Activated T-cell treated with anti-CD3 and anti-CD28 coated beads, Interleukin-2, amount 50 U/mL, for 72 hours (primary cell): ENCODE measurements at places on chromosomes 1 and 21.
A peak's percentile ranks its signal among the peaks of the same experiment; 100 is the strongest.

DNA sequence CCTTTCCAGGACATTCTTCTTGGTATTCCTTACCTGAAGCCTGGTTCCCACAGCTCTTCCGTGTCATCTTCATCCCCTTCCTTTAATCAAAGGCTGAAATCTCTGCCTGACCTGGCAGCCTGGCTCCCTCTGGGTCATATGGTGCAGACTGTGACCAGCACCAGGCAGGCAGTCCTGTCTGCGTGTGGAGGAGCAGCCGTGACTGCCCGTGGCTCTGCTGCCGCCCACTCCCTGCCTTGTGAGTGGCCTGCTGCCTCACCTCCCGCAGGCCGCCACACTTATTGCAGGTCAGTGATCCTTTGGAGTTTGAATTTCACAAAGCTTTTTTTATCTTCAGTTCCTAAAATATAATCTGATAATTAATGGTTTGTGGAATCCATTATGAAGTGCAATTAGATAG is 36.2 kb upstream of the EPHA8 start:
- DNase-seq = no peak

- no peak for DNase-seq
Observed at GRCh38 chr1:227357171-227357926, 39.1 kb upstream of the CDC42BPA start.

GRCh38 chr1:9181990-9182783 is 52.4 kb upstream of the H6PD start:
- DNase-seq = peak; percentile 59

GRCh38 chr21:44658541-44658910 is 794 bp downstream of the KRTAP12-3 start:
- DNase-seq = no peak

GRCh38 chr1:3066826-3067225 is 2.2 kb upstream of the PRDM16 start:
- DNase-seq = no peak

DNA sequence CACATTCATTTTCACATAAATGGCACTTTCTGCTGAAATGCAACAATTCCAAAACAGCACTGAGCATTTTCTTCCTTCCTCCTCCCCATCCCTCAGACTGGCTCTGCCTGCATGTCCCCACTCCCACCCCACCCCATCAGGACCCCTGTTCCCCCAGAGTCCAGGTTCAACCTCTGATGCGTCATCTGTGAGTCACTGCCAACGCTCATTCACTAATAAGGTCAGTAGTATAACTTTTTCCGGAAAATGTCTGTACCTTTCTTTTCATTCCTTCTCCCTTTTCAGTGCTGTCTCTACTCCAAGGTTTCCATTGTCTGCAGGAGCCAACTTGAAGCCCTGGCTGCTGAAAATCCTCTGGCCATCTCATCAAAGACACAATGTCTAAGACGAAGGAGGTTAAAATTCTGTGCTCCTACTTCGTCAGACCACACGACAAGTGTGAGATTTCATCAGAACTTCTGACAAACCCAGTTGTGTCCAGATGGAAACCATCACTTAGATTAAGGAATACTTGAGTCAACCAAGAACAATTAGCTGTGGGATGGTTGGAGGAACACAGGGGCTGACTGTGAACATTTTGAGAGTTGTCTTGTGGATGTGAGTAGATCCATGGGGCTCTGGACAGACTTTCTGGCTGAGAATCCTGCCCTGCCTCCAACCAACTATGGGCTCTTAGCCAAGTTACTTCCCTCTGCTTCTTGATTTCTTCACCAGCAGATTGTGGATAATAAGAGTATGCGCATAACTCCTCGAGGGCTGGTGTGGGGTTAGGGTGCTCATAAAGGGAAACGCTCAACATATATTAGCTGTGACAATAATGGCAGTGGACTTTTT is 35.6 kb upstream of the UTS2 start:
- no peak for DNase-seq

DNA sequence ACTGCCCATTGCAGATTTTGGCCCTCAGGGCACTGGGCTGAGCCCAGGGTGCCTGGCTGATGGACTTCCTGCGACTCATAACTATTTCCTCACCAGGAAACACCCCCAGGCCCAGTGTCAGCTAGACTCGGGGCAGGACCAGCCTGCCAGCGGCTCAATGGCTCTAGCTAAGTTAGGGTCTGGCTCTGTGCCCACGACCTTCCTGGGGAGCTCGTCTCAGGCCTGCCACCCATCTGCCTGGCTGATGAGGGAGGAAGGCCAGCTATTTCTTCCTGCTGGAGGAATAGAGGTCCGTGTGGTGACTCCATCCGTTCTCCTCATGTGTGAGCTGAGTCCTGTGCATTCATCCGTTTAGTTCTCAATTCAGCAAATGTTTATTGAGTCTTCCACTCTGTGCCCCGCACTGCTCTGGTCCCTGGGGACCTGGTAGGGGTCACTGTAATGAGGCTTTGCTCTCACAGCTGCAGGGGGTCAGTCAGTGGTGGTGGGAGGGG is 44.5 kb downstream of the KIRREL1 start:
- no peak for DNase-seq

DNA sequence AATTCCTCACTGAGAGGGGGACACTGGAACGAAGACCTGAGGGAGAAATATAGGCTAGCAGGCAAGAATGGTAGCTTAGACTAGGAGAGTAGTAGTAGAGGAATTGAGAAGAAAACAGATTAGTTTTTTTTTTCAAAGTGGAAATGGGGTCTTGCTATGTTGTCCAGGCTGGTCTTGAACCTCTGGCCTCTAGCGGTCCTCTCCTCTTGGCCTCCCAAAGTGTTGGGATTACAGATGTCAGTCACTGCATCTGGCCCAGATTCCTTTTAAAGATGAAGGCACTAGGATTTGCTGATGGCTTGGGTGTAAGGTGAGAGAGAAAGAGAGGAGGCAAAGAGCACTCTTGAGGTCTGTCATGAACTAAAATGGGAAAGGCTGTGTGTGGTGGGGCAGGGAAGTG is 30.1 kb downstream of the NFASC start:
- DNase-seq = no peak

- DNase-seq = no peak
Observed at GRCh38 chr1:47761201-47761930, 235.8 kb downstream of the TRABD2B start.
